ENCODE measurements at places on chromosomes 1 and 21. TPM values are rescaled to one million over a fixed set of nuclear protein-coding genes. Genes with fewer than 3 reads are reported as not detected.

Gene DUSP10
- total RNA-seq = 15.6 TPM

DNA sequence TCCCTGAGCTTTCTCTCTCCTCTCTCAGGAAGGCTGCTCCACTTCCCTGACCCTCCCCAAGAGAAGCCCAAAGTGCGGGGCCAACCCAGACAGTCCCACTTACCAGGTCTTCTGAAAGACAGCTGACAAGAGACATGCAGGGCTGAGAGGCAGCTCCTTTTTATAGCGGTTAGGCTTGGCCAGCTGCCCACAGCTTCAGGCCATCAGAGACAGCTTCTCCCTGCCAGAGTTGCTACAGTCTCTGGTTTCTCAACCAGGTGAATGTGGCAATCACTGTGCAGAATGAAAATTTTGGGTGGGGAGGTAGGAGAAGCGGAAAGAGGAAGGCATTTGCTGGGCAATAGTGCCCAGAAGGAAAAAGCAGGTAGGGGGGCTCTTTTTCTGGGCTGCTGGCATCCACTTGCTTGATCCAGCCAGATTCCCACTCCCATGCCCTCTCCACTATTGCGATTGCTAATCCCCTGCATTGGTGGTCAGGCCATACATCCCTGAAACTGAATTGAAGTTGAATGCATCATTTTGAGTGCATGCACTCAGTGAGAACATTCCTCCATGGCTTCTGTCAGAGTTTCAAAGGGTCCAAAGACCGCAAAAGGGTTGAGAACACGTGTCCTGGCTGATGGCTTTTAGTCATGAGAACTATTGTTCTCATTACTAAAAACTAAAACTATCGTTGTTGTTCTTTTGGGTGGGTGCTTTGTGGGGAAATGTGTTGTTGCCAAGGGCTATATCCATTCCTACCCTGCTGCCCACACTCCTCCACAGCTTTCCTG lies at the start of gene S100A8:
Gene S100A8, minus strand, starts transcription at position 136 of the 773 bp plus-strand sequence. CDS start 538 bp downstream, outside the sequence.
- no peak for DNase-seq

- DNase-seq = peak; percentile 76
Measured at GRCh38 chr1:32992489-32993323, 28.1 kb upstream of the RNF19B start.

GRCh38 chr1:190019717-190020116 lies 457.9 kb downstream of the BRINP3 start:
- no peak for DNase-seq

Gene METTL18
- total RNA-seq = 14.8 TPM

DNA sequence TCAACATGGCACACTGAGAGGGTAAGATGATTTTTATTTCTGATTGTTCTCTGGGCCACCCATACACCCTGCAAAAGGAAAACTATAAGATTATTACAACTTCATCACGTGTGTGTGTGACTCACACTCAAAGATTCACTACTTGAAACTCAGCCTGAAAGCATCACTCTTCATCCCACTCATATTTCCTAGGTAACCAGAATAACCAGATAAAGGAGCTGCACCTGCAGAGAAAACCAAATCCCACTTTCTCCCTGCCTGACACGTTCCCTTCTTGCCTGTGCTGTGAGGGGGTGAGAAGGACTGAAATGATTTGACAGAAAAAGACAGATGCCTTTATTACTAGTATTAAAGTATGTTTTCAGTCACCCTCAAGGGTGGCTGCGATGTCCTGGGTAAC lies 131.6 kb downstream of the TGFBR3 start:
- no peak for DNase-seq

GRCh38 chr1:164692420-164692819 lies 133.4 kb downstream of the PBX1 start:
- no peak for DNase-seq

- DNase-seq = no peak
Measured at GRCh38 chr1:232904566-232904965, 45.8 kb upstream of the NTPCR start.

- no peak for DNase-seq
Measured at GRCh38 chr1:186617926-186618325, 62.3 kb downstream of the PTGS2 start.

DNA sequence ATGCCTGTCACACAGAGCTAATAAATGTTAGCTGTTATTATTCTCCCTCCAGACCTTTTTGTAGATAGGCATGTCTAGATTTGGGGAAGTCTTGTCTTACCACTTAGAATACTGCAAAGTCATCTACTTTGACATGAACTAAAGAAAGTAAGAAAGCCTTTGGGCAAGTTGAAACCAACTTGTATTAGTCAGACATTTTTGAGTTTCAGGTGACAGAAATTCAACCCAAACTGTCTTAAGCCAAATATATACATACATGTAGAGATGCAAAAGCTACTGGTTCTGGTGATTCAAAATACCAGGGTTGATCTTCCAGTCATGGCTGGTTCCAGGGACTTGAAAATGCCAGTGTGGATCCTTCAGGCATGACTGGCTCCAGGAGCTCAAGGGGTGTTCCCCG lies 276.8 kb upstream of the TMEM51 start:
- DNase-seq = no peak

GRCh38 chr1:201016211-201016651 lies 7.3 kb downstream of the KIF21B start:
- DNase-seq = no peak

GRCh38 chr1:90558754-90559378 lies 158.2 kb downstream of the BARHL2 start:
- no peak for DNase-seq

DNA sequence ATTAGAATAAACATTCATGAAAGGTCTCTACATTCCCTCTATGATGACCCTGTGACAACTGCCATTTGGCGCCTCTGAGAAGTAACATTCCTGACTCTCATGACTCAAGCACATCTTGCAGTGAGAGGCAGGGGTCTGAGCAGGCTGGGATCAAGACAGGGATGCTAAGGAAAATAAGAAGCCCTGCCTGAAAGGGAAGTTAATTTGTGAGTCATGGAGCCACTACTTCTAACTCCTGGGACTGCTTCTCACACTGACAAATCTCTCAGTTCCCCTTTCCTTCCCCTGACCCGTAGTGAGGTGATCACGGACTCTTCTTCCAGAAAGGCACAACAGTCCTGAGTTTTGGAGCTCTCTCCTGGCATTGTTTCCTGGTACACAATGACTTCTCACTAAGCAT lies 231.9 kb downstream of the TNR start:
- DNase-seq = no peak

Gene KRTAP27-1
- not detected for total RNA-seq

Gene AMY2A
- not detected for total RNA-seq

- DNase-seq = no peak
Measured at GRCh38 chr1:18009478-18009961, 98.1 kb upstream of the IGSF21 start.

DNA sequence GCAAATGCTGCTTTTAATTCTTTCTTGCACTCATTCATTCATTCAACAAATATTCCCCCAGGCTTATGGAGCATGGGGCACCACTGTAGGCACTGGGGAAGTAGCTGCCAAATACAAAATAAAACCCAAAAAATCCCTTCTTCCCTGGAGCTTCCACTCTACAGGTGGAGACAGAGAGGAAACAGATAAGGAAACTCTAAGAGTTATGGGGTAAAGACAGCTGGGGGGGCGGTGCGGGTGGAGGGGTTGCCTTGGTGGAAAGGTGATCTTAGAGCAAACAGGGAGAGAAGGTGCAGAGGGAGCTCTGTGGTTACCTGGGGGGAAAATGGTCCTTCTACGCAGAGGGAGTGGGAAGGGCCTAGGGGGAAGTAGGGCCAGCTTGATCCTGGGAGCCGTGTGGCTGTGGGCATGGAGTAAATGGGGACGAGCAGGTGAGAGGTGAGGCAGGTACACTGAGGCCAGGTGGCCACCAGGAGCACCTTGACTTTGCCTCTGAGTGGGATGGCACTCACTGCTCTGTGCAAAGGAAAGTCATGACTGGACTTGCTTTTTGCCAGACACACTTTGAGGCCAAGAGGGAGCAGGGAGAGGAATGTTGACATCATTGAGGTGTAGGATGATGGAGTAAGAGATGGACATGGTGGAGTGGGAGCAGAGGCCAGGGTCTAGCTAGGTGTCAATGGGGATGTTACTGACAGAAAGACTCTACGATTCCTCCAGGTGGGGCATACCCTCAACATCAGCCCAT lies 152.0 kb downstream of the ETS2 start:
- no peak for DNase-seq

GRCh38 chr1:20165522-20165951 lies 20.4 kb upstream of the UBXN10 start:
- DNase-seq = no peak

DNA sequence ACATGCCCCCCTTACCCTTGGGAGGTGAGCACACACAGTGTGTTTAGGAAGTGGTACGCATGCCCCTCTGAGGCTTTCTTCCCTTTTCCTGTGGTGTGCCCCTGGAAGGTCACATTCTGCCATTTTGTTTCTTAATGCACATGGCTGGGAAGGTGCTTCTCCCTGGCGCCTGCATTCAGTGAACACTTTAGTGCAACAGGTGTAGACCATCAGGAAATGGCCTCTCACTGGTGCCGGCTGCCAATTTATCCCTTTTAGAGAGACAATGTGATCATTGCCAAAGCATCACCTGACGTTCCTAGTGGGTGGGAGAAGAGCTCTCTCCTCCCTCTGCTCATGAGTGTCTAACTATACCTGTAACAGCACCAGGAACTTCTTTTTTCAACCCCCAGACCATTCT lies 51.8 kb upstream of the PDE9A start:
- DNase-seq = no peak

Gene FOXD3
- total RNA-seq = 2.9 TPM

DNA sequence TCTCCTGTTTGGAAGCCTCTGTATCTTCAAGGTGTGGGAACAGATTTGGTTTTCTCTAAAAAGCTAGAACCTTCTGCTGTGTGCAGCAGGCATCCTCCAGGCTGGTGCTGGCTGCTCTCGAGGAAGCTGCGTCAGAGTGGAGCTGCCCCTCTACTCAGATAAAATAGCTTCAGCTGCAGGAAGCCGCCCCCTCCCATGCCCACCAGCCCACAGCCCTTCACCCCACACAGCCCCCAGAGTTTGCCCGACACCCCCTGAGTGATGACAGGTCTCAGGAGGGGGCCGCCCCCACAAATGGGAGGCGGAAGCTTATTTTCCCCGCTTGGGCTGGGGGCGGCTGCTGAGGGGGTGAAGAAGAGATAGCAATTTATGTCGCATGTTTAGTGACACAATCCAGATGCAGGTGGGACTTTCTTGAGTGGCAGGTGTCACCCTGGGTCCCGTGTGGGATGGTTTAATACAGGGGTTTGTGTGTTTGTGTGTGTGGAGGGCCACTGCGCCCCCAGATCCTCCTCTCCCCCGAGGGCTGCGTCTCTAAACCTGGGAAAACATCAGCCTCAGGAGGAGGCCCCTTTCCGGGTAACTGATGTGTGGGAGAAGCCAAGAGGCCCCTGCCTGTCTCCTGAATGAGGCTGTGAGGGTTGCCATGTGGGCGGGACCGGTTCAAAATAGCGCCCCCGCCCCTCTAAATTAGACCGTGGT lies 55.4 kb downstream of the STUM start:
- DNase-seq = no peak

DNA sequence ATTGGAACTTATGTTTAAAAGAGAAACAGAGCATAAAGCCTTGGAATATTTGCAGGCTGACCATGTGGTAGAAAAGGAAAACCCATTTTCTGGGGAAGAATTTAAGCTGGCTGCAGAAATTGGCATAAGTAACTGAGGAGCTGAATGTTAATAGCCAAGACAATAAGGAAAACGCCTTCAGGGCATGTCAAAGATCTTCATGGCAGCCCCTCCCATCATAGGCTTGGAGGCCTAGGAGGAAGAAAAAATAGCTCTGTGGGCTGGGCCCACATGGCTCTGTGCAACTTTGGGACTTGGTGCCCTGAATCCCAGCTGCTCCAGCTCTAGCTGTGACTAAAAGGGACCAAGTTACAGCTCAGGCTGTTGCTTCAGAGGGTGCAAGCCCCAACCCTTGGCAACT lies 51.5 kb downstream of the CTH start:
- no peak for DNase-seq

Gene PCNT
- total RNA-seq = 22.4 TPM

DNA sequence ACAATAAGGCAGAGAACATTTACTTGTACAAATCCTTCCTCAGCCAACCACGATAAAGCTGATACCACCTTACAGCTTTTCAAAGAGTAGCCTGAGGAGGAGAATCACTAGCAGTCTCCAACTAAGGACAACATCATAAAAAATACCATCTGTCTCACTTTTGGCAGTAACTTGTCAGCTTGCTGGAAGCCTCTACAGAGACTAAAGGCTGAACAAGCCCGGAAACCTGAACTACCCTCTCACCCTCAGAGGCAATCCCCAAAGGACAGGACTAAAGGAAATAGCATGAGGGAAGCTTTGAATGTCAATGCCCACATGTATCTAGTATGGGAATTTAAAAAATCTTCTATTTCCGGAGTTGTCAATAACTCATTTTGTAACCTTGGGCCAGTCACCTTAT lies 10.6 kb downstream of the SRSF4 start:
- no peak for DNase-seq

GRCh38 chr1:3685906-3686305 lies 33.6 kb downstream of the TP73 start:
- no peak for DNase-seq

Gene BATF3
- 2.3 TPM for total RNA-seq

Gene TSACC
- total RNA-seq = not detected

Gene LCE1B
- not detected for total RNA-seq
